ENCODE measurements at places on chromosomes 11 and 22. TPM values are rescaled to one million over a fixed set of nuclear protein-coding genes. Genes with fewer than 3 reads are reported as not detected.

DNA sequence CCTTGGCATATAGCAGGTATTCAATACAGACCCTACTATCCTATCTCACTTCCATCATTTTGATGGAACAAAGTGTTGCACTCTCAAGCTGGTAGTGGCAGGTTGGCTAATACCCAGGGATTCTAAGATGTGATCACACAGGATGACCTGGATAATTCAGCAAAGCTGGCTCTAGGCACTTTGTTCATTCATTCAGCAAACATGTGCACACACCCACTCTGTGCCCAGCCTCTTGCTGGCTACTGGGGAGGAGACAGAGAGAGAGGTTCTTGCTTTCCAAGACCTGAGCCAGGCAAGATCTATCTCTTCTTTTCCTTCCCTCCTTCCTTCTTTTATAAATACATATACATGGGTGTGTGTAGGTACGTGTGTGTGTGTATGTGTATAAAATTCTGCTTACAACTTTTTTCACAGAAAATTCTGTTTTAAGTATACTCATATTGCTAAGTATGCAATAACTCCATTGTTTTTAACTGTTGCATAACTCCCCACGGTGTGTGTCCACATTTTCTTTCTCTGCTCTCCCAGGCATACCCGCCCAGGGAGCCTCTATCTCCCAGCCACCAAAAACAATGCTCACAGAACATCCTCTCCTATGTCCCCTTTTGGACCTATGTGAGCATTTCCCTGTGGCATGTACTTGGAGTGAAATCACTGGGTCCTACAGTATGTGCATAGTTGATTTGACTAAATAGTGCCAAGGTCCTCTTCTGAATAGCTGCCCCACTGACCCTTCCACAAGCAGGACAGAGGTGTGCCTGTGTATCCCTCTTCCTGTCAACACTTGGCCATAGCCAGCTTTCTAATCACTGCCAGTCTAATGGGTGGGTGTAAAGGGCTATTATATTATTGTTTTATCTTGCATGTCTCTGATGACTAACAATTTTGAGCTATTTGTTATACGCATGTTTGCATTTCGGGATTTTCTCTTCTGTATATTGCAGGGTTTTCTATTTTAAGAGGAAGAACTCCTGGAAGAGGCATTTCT is 27.5 kb downstream of the CLPB start:
- no peak for DNase-seq

Gene CRKL
- 53.6 TPM for total RNA-seq

Gene ART1
- not detected for total RNA-seq

Gene EIF3M
- 599 TPM for total RNA-seq

DNA sequence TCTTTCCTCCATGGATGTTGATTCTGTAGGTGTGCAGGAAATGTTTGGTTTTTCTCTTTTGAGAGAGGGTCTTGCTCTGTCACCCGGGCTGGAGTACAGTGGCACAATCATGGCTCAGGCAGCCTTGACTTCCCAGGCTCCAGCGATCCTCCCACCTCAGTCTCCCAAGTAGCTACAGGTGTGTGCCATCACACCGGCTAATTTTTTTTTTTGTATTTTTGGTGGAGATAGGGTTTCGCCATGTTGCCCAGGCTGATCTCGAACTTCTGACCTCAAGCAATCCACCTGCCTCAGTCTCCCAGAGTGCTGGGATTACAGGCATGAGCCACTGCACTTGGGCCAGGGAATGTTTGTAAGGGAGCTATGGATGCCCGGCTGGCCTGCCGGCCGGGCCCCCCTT is 4.5 kb downstream of the PRR5 start:
- DNase-seq: no peak

Gene PLAAT5
- total RNA-seq: 1.6 TPM

- DNase-seq: no peak
Observed at GRCh38 chr11:128867277-128867676, at the start of gene KCNJ1. KCNJ1 (minus strand) TSS chr11:128867296; CDS start chr11:128840243, 27,053 bp downstream.

DNA sequence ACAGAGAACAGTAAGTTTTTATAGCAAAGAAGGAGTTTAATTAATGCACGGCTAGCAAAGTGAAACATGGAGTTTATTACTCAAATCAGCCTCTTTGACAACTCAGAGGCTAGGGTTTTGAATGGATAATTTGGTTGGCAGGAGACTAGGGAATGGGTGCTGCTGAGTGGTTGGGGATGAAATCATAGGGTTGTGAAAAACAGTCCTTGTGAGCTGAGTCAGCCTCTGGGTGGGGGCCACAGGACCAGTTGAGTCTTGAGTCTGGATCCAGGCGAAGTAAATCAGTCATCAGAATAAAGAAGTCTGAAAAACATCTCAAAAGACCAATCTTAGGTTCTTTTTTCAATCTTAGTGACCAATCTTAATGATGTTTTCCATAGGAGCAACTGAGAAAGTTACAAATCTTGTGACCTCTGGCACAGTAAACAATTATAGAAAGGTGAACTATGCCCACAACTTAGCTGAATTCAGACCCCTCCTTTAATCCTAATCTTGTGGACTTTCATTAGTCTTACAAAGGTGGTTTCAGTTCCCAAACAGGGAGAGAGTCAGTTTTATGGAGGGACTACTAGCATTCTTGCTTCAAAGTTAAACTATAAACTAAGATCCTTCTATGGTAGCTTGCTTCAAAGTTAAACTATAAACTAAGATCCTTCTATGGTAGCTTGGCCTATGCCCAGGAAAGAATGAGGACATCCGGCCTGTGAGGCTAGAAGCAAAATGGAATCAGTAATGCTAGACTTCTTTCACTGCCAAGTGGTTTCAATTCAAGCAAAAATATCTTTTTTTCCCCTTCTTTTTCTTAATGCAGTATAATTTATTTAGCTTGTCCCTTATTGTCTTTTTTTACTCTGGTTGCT is 84.5 kb downstream of the AASDHPPT start:
- no peak for DNase-seq

GRCh38 chr11:134410766-134411165 is 1.3 kb downstream of the B3GAT1 start:
- DNase-seq: no peak

Gene PIH1D2
- 0.36 TPM for total RNA-seq

Gene C11orf87
- total RNA-seq: not detected

DNA sequence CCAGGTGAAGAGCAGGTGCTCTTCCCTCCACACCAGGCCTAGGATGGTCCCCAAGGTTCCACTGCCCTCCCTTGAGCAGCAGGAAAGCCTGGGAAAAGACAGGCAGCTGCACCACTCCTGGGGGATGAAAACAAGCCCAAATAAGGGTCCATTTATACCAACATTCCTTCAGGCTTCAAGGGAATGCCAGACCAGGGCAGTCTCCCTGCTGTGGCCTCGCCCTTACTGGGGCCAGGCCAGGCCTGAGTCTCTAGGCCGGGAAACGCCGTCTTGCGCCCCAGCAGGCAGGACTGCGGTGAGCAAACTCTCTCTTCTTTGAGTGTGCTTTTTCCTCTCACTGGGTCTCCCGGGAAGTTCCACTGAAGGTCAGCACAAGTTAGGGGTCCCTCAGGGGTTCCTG is 443.5 kb downstream of the SOX6 start:
- DNase-seq: no peak

DNA sequence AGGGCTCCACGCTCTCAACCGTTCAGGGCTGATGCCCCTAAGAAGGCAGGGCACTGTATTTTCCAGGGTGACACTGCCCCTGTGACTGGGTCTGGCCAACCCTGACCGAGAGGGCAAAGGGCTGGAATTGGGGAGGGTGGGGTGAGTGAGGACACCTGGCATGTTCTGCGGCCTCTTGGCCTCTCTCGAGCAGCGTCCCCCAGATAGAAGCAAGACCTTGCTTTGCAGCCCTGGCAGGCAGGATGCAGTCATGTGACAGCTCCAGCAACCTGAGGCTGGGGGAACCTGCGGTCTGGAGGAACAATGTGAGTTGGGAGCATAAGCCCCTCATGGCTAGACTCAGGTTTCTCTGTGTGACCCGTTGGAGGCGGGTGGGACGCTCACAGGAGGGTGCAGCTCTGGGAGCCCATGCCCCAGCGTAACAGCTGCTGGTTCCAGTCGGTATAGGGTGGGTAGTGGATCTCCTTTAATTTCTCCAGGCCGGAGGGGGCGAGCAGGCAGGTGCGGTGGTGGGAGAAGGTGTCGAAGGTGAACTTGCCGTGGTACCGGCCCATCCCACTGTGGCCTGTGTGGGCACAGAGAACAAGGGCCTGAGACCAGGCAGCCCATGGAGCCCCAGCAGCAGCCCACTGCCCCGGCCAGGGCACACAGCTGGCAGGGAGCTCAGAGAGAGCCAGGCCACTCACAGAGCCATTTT is 11.4 kb downstream of the ALDH3B2 start:
- no peak for DNase-seq

Gene PRRG4
- 3.1 TPM for total RNA-seq

Gene CCS
- 22.1 TPM for total RNA-seq

DNA sequence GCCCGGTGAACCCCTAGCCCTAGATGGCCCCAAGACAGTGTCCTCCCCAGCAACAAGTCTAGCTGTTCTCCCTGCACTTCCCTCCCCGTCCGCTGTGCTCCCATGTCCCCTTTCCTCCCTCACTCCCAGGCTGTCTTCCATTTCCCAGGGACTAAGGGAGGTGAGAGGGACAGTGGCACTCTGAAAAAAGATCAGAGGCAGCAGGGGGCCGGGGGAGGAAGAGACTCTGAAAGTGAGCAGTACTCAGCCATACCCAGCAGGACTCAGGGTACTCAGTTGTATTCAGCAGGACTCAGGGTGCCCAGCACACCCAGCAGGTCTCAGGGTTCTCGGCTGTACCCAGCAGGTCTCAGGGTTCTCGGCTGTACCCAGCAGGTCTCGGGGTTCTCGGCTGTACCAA is 48.4 kb upstream of the THY1 start:
- DNase-seq: no peak

DNA sequence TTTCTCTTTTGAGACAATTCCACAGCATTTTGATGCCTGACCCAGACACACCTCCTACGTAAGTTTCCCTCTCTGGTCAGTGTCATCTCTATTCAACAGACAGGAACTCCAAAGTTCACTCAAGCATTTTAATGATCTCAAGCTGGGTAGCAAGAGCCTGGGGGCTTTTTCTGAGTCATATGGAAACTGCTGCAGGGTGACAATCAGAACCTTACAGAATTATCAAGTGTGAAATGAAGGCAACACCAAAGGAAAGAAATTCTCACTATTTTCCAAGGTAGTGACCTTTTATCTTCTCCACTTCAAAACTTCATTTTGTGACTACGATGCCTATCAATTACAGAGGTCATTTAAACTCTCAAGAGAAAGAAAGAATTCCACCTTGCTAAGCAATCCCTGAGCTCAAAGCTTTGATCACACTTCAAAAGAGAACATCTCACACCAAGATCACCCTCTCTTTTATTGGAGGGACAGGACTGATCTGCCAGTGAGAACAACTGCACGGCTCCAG is 229.0 kb upstream of the ZC3H12C start:
- DNase-seq: peak; percentile 42

DNA sequence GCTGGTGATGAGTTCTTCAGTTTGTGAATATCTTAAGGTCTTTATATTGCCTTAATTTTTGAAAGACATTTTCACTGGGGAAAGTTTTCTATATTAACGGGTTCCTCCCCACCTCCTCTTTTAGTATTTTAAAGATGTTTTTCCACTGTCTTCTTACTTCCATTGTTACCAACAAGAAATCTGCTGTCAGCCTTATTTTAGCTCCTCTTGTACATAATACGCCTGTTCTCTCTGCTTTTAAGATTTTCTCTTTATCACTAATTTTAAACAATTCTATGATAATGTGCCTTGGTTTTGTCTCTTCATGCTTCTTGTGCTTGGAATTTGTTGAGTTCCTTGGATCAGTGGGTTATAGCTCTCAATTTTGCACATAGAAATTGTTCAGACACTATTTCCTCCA is 280.4 kb downstream of the DCDC1 start:
- no peak for DNase-seq

DNA sequence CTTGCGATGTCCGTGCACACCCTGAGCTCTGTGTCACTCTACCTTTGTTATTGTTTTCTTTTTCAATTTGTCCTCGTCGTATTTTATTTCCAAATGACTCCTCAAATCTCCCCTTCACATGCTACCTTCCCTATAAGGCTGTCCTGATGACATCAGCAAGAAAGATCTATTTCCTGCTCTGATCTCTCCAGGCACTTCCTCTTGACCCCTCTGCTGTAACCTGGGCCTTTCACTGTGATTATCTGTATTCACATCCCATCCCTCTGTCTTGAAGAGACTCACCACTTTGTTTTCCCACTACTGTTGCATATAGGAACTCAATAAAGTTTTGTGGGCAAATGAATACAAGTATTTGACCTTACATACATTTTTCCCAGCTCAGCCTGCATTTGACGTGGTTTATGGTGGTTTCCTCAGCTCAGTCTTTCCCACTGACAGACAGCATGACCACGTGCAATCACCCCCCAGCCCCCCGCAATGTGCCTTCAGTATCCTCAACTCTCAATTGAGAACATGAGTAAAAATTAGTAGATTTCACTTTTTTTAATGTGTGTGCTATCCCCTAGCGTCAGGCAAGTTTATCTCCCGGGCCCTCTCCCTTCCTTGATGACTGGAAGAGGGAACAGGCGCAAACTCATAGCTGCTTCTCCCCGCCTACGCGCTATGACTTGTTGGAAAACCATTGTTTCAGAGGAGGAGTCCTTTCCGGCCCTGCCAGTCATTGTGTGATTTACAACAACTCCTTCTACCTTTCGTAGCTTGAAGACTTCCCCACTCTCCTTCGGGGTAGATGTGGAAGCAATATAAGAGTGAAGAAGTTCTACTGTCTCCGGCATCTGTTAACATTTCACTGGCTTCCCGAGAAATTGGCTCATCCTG is 498.5 kb downstream of the NTM start:
- DNase-seq: no peak

Gene PHETA2
- 11.2 TPM for total RNA-seq

- no peak for DNase-seq
Observed at GRCh38 chr11:116727990-116728389, 44.8 kb downstream of the BUD13 start.

Gene BACE1-AS
- 1.7 TPM for total RNA-seq

All from epithelial cell of proximal tubule (primary cell).